Activated CD8-positive, alpha-beta memory T cell treated with anti-CD3 and anti-CD28 coated beads, Interleukin-2, amount 10 ng/mL, durations not matched to agents 7 days and 5 days (primary cell): ENCODE measurements at places on chromosomes 3 and 15. TPM values are rescaled to one million over a fixed set of nuclear protein-coding genes. Genes with fewer than 3 reads are reported as not detected.
A peak's percentile ranks its signal among the peaks of the same experiment; 100 is the strongest.

TM4SF18 gene
- total RNA-seq = not detected

IL5RA gene
- total RNA-seq = not detected

MEIS2 gene
- not detected for total RNA-seq

GRCh38 chr3:17740721-17741141 lies 1.7 kb downstream of the TBC1D5 start:
- no peak for DNase-seq

GRCh38 chr15:39597751-39598185 lies 16.9 kb downstream of the THBS1 start:
- no peak for DNase-seq

GRCh38 chr3:46960081-46960701 lies 16.4 kb downstream of the CCDC12 start:
- no peak for DNase-seq

- no peak for DNase-seq
Observed at GRCh38 chr3:101966226-101966625, 116.9 kb downstream of the NFKBIZ start.

GRCh38 chr3:87468235-87468634 lies 191.9 kb upstream of the POU1F1 start:
- no peak for DNase-seq

DNA sequence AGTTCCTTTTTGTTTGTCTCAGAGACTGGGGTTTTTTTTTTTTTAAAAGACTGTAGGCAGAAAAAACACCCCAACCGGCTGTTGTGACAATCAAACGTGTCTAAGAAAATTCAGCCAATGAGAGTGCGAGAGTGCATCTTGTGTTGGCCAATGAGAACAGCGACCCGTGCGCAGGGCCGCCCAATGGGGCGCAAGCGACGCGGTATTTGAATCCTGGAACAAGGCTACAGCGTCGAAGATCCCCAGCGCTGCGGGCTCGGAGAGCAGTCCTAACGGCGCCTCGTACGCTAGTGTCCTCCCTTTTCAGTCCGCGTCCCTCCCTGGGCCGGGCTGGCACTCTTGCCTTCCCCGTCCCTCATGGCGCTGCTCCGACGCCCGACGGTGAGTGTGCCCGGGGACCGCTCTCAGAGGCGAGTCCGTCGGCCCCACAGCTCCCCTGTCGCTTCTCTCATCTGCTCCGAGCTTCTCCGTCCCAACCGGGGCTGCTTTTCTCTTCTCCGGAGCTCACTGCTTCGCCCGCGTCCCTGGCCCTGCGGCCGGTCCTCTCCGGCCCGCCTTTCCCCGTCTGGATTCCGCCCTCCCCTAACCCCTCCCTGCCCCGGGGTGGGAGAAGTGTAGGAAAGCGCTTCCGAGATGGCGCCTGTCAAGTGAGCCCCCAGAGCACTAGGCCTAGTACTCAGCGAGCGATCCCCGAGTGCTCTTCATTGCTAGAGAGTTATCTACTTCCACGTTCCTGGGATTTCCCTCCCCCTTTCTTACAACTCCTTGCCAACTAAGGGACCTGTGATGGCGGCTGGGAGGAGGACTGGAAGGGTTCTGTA lies at the start of gene CCNB2:
Gene CCNB2, plus strand, starts transcription at position 235 of the 821 bp plus-strand sequence. Its CDS starts 123 bp downstream, at position 358.
- peak; percentile 93 for DNase-seq
